ENCODE measurements at places on chromosomes 1 and 21. TPM values are rescaled to one million over a fixed set of nuclear protein-coding genes. Genes with fewer than 3 reads are reported as not detected.

CLIC4 gene
- 140 TPM for total RNA-seq

BARHL2 gene
- not detected for total RNA-seq

FAM163A gene
- not detected for total RNA-seq

B3GALT2 gene
- not detected for total RNA-seq

XPR1 gene
- total RNA-seq: 37.1 TPM

MPZ gene
- 0.23 TPM for total RNA-seq

DNA sequence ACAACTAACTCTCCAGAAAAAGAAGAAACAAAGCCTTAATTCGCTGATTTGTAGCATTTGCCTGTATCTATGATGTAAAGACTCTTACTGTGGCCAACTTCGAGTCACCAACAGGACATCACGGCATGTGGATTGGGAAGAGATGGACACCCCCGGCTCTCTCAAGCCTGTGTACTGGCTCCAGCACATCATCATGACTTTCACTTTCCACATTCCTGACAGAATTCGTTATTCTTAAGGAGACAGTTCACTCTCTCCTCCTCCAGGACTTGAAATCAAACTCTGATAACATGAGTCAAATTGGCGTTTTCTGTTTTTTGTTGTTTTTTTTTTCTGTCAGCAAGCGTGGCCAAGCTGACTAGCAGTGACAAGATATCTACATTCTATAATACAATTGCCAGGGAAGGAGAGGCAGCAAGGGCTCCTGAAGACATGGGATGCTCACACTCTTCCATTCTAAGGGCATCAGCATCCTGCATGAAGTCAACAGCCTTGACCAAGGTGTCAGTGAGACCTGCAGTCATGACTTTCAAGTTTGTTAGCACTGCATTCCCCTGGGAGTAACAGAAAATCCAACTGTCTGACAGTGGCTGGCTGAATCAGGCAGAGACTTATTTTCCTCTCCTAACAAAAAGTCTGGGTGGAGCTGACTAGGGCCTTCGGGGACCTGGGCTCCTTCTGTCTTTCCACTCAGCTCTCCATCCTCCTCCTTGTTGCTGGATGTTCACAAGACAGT is 13.3 kb upstream of the TRAF3IP3 start:
- DNase-seq: no peak
- no peaks in the 10 kb centered on the region for H3K27me3 ChIP-seq
- H3K4me1 ChIP-seq: peaks cover 14% of the 10 kb centered on the region
- H3K4me3 ChIP-seq: no peak overlapping the region
- no peaks in the 10 kb centered on the region for H3K36me3 ChIP-seq

GRCh38 chr1:67407498-67407897 is 22.7 kb downstream of the SERBP1 start:
- no peak for DNase-seq
- H3K4me1 ChIP-seq: no peaks in the 10 kb centered on the region
- H3K27ac ChIP-seq: no peak overlapping the region
- H3K4me3 ChIP-seq: no peak overlapping the region
- H3K36me3 ChIP-seq: no peaks in the 10 kb centered on the region

DNA sequence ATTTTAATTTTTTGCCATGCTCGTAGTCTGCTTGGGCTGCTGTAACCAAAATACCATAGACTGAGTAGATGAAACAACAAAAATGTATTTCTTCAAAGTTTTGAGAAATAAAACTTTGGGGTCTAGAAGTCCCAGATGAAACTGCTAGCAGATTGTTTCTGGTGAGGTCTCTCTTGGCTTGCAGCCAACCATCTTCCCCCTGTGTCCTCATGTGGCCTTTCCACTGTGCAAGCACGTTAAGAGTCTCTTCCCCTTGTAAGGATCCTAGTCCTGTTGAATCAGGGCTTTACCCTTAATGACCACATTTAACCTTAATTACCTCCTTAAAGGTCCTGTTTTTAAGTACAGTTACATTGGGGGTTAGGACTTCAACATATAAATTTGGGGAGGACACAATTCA is 86.6 kb downstream of the PTBP2 start:
- no peak overlapping the region for H3K4me3 ChIP-seq
- no peaks in the 10 kb centered on the region for H3K27me3 ChIP-seq
- H3K36me3 ChIP-seq: no peaks in the 10 kb centered on the region

DNA sequence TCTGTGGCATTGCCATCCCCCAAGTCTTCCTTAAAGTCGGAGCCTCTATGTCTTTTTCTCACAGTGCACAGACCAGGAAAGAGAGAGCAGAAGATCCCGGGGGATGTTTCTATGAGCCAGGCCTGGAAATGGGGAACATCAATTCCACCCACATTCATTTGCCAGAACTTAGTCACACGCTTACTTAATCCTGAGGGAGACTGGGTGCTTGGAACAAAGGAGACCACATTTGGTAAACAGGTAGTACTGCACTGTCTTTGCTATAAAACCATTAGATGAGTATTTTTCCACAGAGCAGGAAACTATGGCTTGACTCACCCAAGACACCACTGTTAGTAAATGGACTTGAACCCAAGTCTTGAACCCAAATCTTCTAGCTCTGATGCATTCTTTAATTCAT is 60.7 kb upstream of the CTTNBP2NL start:
- no peak overlapping the region for H3K4me3 ChIP-seq
- no peak for DNase-seq
- no peaks in the 10 kb centered on the region for H3K27me3 ChIP-seq
- H3K27ac ChIP-seq: no peak overlapping the region
- no peaks in the 10 kb centered on the region for H3K36me3 ChIP-seq
- H3K4me1 ChIP-seq: no peaks in the 10 kb centered on the region

DNA sequence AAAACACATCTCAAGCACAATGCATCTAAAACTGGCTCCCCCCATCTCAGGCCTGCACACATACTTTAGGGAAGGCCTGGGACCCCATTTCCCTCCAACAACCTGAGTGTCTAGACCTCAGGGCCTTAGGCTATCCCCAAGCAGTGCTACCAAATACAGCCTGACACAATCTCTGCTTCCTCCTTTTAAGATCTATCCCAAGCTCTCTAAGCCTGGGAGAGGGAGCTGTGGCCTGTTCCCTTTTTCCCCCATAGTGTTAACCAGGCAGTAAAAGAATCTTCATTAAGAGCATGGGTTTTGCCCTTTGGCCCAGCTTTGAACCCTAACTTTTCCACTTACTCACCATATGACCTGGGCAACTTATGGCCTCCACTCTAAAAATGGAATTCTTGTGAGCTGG is 10.8 kb upstream of the COL8A2 start:
- H3K4me3 ChIP-seq: no peak overlapping the region
- H3K36me3 ChIP-seq: no peaks in the 10 kb centered on the region
- no peaks in the 10 kb centered on the region for H3K4me1 ChIP-seq
- no peak for DNase-seq
- H3K27me3 ChIP-seq: no peaks in the 10 kb centered on the region

GRCh38 chr1:101854271-101854670 is 142.5 kb downstream of the OLFM3 start:
- H3K27ac ChIP-seq: no peak overlapping the region
- no peaks in the 10 kb centered on the region for H3K36me3 ChIP-seq
- H3K27me3 ChIP-seq: no peaks in the 10 kb centered on the region
- H3K4me3 ChIP-seq: no peak overlapping the region

GRCh38 chr1:1806890-1807289 is 28.6 kb upstream of the NADK start:
- DNase-seq: no peak
- H3K27me3 ChIP-seq: no peaks in the 10 kb centered on the region
- no peaks in the 10 kb centered on the region for H3K36me3 ChIP-seq
- no peaks in the 10 kb centered on the region for H3K4me1 ChIP-seq
- no peak overlapping the region for H3K27ac ChIP-seq

- DNase-seq: no peak
- H3K4me3 ChIP-seq: no peak overlapping the region
- H3K4me1 ChIP-seq: peaks cover 11% of the 10 kb centered on the region
- H3K36me3 ChIP-seq: no peaks in the 10 kb centered on the region
- no peaks in the 10 kb centered on the region for H3K27me3 ChIP-seq
These were observed 26.2 kb upstream of the C1orf105 start for GRCh38 chr1:172394141-172394751.

GRCh38 chr1:228768355-228769000 is 33.2 kb downstream of the RHOU start:
- H3K27me3 ChIP-seq: no peaks in the 10 kb centered on the region
- no peak overlapping the region for H3K4me3 ChIP-seq
- no peaks in the 10 kb centered on the region for H3K36me3 ChIP-seq
- H3K4me1 ChIP-seq: peaks cover 6% of the 10 kb centered on the region
- no peak overlapping the region for H3K27ac ChIP-seq
- DNase-seq: no peak

DNA sequence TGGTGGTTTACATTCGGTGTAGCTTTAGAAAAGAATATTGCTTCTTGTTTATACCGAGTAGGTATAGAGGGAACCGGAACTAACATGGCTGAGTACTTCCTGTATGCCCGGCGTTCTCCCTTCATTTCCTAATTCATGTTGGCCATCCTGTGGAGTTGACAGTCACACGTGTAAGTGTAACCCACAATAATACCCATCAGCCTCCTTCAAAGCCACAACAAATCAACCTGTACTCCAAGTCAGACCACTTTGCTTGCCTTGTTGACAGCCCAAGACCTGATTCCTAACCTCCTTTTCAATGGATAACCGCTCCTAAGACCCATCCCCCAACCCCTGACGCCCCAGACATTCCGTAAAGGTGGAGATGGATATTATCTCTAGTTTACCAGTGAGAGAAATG is 42.1 kb downstream of the UBE2U start:
- no peaks in the 10 kb centered on the region for H3K36me3 ChIP-seq
- no peak for DNase-seq
- no peaks in the 10 kb centered on the region for H3K27me3 ChIP-seq
- no peak overlapping the region for H3K4me3 ChIP-seq
